ENCODE measurements at places on chromosomes 6 and 20. TPM values are rescaled to one million over a fixed set of nuclear protein-coding genes. Genes with fewer than 3 reads are reported as not detected.
A peak's percentile ranks its signal among the peaks of the same experiment; 100 is the strongest.

DNA sequence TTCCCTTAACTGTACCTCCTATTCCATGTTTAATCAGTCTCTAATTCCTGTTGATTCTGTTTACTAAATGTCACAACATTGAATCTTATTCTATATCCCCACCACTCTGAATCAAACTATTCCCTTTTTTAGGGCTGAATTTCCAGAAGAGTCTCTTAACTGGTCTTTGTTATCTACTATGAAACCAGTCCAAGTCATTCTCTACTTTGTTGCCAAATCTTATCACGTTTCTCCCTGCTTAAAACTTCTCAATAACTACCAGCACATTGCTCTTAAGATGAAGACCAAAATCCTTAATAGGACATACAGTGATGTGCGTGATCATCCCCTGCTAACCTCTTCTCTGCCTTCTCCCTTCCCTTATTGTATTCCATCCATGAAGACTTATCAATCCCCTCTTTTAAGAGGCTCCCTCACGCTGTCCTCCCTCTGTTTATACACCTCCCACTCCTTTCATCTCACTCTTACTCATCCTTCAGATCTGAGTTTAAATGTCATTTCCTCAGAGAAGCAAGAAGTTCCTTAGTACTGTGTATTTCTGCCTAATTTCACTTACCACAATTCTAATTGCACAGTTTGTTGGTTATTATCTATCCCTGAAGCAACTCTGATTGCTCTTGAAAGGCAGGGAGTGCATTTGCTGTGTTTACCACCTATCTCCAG, 143.0 kb upstream of the AHI1 start:
- DNase-seq = peak; percentile 3

- DNase-seq = no peak
Observed at GRCh38 chr20:15065794-15066193, 728.4 kb upstream of the FLRT3 start.

The PDE7B gene
- 3.5 TPM for total RNA-seq

- no peak for DNase-seq
Observed at GRCh38 chr6:41331401-41332150, 3.8 kb upstream of the NCR2 start.

DNA sequence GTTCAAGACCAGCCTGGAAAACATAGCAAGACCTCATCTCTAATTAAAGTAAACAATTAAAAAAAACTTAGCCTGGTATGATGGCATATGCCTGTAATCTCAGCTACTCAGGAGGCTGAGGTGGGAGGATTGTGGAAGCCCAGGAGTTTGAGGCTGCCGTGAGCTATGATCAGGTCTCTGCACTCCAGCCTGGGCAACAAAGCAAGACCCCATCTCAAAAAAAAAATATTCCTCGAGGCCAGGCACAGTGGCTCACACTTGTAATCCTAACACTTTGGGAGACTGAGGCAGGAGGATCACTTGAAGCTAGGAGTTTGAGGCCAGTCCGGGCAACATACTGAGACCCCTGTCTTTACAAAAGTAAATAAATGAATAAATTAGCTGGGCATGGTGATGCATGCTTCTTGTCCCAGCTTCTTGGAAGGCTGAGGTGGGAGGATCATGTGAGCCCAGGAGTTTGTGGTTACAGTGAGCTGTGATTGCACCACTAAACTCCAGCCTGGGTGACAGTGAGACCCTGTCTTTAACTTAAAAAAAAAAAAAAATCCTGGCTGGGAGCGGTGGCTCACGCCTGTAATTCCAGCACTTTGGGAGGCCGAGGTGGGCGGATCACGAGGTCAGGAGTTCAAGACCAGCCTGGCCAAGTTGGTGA, 9.3 kb upstream of the C2 start:
- peak; percentile 37 for DNase-seq

DNA sequence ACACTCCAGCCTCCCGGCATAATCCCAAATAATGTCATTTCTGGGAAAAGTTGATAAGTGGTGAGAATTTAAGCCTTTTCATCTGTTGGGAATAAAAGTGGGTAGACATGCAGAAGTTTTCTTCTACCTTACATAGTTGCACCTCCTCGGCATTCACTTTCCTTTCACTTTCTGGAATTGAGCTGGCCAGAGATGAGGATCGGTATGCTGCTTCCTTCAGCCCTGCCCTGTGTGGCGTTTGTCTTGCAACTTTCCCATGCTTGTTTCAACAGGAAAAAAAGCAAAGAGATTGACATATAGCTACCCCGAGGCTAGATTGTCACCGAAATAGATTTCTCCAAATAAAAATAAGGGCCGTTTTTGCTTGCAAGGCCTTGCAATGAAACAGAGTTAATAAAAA, 65.8 kb upstream of the JAG1 start:
- DNase-seq = no peak

Data from M059J (cell line).